ENCODE measurements at places on chromosomes 4 and X. TPM values are rescaled to one million over a fixed set of nuclear protein-coding genes. Genes with fewer than 3 reads are reported as not detected.

GRCh38 chr4:137762591-137762990 is 230.3 kb upstream of the PCDH18 start:
- DNase-seq: no peak

GRCh38 chrX:29528281-29528680 is 687.1 kb upstream of the MAGEB2 start:
- DNase-seq: no peak

The DOCK11 gene
- polyA plus RNA-seq: 16.9 TPM

The RHOXF2B gene
- polyA plus RNA-seq: 0.14 TPM

GRCh38 chr4:110897784-110898183 is 274.9 kb upstream of the PITX2 start:
- DNase-seq: no peak

GRCh38 chrX:105323928-105324327 is 103.4 kb upstream of the TEX13A start:
- DNase-seq: no peak

GRCh38 chr4:86947501-86948120 is 12.8 kb downstream of the AFF1 start:
- DNase-seq: no peak

- DNase-seq: no peak
Measured at GRCh38 chr4:154035341-154035740, 246.5 kb upstream of the SFRP2 start.

DNA sequence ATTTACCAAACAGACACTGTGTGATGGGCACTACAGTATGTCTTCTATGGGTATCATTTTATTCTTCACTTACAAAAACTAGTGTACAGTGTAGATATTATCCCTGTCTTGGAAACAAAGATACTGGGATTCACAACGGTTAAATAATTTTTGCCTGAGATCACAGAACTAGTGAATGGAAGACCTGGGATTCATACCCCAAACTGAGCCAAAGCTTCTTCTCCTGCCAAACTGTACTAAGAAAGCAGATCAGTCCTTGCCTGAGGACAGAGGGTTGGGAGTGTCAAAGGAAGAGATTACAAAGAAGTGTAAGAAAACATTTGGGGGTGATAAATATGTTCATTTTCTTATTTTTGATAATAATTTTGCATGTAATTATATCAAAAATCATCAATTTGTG is 43.1 kb downstream of the PPA2 start:
- DNase-seq: no peak

The USO1 gene
- polyA plus RNA-seq: 75.7 TPM

GRCh38 chrX:23344238-23344903 is 9.7 kb downstream of the PTCHD1 start:
- DNase-seq: no peak

Data from left renal cortex interstitium (tissue), 4 donors.